ENCODE measurements at places on chromosomes 5 and 9. TPM values are rescaled to one million over a fixed set of nuclear protein-coding genes. Genes with fewer than 3 reads are reported as not detected.

DDX4 gene
- total RNA-seq, result 0.42 TPM

UNC13B gene
- total RNA-seq, result 11.3 TPM

GDA gene
- 5.4 TPM for total RNA-seq

PLAC8L1 gene
- not detected for total RNA-seq

OGN gene
- total RNA-seq, result 822 TPM

TMEM232 gene
- 7.0 TPM for total RNA-seq

FLT4 gene
- 18.2 TPM for total RNA-seq

NFIB gene
- 217 TPM for total RNA-seq

HK3 gene
- total RNA-seq, result 0.74 TPM

NR2F1-AS1 gene
- total RNA-seq, result 61.4 TPM

CLIC3 gene
- total RNA-seq, result 3.6 TPM

GPX3 gene
- total RNA-seq, result 8.6 TPM

RNF44 gene
- 8.1 TPM for total RNA-seq

GPX8 gene
- 120 TPM for total RNA-seq

LCN2 gene
- total RNA-seq, result 1.9 TPM

KCNN2 gene
- 22.3 TPM for total RNA-seq

GTF2H2C gene
- total RNA-seq, result 77.7 TPM

BAAT gene
- total RNA-seq, result not detected

DAPK1 gene
- total RNA-seq, result 79.2 TPM

NDST1 gene
- total RNA-seq, result 27.1 TPM

HSPA5 gene
- 74.0 TPM for total RNA-seq

NUTM2G gene
- total RNA-seq, result not detected

IFNA13 gene
- total RNA-seq, result not detected

LARP1 gene
- 30.8 TPM for total RNA-seq

DNAH5 gene
- total RNA-seq, result 0.48 TPM

TLR4 gene
- 24.1 TPM for total RNA-seq

RASGRF2 gene
- 5.0 TPM for total RNA-seq

FRMPD1 gene
- total RNA-seq, result 1.1 TPM

OR1Q1 gene
- total RNA-seq, result not detected

DOK3 gene
- total RNA-seq, result 2.9 TPM

MAP1B gene
- total RNA-seq, result 99.2 TPM

PCDHGA9 gene
- total RNA-seq, result 12.5 TPM

ANKRD18B gene
- total RNA-seq, result 7.1 TPM

CAVIN4 gene
- 12.8 TPM for total RNA-seq

ELL2 gene
- total RNA-seq, result 30.2 TPM

OR4F3 gene
- total RNA-seq, result 0.37 TPM

RGMB gene
- total RNA-seq, result 23.1 TPM

ITK gene
- 1.1 TPM for total RNA-seq

COL23A1 gene
- 0.90 TPM for total RNA-seq

EPB41L4B gene
- total RNA-seq, result 6.0 TPM

SUSD3 gene
- total RNA-seq, result 1.5 TPM

Data from urinary bladder (tissue), 4 donors.